Urinary bladder (tissue), 4 donors: ENCODE measurements at places on chromosomes 6 and 20.

- no peak for DNase-seq
Observed at GRCh38 chr6:1553562-1554083, 56.1 kb upstream of the FOXC1 start.

- no peak for DNase-seq
Observed at GRCh38 chr6:120826253-120826652, 508.0 kb downstream of the TBC1D32 start.

DNA sequence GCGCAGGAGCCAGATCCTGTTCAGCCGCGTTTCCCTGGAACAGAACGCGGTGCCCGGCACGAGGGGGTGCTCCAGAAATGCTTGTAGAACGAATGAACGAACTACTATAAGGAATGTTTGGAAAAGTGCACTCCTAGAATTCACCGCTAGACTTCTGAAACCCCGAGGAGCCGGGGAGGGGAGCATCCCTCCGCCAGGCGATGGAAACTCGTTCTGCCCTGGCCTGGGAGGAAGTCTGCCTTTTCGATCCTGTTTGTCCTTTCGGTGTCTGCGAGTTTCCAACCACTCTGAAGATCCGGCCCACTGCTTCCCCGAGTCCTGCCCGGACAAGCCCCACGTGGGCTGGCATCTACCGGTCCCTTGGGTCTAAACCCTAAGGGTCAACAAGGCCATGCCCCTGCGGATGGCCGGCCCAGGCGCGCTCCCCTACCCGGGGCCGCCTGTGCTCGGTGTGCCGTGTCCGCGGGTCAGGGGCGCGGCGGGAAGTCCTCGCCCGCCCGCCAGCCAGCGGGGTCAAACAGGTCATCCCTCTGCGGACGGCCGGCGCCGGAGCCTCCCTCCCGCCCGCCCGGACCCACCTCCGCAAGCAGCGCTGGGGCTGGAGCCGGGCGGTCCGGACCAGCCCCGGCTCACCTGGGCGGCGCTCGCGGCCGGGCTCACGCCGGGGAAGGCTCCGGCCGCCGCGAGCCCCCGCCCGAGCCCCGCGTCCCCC, 526 bp downstream of the SULF2 start:
- no peak for DNase-seq

DNA sequence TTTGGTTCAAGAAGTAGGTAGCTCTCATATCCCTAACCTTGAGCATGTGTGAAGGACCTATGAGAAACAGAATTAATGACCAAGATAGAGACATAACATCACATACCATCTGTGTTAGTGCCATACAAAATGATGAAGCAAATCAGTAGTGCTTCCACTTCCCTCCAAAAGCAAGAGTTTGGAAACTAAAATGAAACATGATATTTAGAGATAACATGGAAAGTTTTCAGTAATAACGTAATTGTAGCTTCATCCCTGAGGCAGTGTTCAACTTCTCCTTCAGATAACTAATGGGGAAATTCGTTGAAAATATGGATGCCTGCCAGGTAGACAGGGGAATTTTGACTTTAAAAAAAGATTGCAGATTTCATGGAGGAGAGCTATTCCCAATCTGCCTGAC, 248.4 kb upstream of the IRAK1BP1 start:
- DNase-seq = no peak

DNA sequence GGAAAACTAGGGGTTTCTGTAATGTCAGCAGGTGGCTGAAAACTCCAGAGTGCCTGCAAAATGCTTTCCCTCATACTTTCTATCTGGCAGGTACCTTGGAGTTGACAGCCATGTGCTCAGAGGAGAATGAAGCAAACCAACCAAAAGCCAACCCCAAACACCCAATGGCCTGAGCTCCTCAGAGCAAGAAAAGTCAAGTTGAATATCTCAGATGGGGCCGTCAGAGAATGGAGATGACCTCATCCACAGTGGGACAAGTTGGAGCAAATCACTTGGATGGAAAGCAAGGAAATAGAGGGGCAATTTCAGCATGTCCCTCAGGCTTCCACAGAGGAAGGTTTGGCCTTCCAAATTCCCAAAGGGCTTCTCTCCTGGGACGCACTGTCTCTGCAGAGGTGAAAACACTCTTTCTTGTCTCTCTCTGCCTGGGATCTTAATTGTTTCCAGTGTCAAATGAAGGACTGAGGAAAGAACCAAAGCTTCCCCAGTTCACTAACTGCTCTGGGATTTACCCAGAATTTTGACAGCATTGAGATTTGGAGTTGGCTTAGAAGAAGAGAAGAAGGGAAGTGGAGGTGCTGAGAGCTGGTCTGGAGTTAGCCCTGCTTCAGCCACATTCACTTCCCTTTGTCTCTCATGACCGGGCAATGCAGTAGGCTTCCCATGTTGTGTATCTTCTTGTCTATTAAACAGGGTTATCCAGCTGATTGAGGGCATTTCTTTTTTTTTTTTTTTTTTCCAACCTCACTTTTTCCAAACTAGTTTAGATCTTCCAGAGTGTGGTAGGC, 42.2 kb downstream of the PRND start:
- no peak for DNase-seq

GRCh38 chr6:90139272-90139817, 157.3 kb downstream of the BACH2 start:
- no peak for DNase-seq

DNA sequence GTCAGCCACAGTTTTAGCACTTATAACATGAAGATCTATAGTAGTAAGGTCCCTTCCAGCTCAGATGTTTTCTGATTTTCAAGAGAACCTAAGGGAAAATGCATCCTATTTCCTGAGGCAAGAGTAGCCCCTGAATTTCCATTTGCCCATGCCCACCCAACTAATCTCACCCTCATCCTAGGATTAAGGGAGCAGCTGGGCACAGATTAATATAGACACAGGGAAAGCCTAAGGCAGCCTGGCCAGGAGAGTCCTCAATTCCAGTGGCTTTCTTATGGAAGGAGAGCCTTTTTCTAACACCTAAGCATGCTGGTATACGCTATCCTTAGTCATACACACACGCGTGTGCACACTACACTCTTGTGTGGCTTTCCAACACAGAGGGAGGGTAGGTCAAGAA, 1.5 kb downstream of the APOBEC2 start:
- no peak for DNase-seq

- DNase-seq = no peak
Observed at GRCh38 chr6:168700880-168701279, 259.9 kb downstream of the SMOC2 start.

GRCh38 chr6:63571361-63572043, 778 bp upstream of the LOC128125822 start:
- DNase-seq = peak; percentile 10

DNA sequence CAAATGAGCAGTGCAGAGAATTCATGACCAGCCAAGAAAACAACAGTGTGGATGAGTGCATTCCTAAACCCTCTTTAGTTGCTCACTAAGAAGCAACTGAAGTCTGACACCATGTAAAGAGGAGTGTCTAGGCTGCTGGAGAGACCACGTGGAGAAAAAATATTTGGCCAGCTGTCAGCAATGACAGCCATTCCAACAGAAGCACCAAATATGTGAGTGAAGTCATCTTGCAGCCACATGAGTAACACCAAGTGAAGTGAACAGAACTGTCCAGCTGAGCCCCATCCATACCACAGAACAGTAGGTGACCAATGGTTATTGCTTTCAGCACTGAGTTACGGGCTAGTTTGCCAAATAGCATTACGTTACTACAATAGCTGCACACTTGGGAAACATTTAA, 89.4 kb downstream of the TBXT start:
- no peak for DNase-seq

GRCh38 chr6:8229915-8230756, 127.8 kb upstream of the EEF1E1 start:
- no peak for DNase-seq

DNA sequence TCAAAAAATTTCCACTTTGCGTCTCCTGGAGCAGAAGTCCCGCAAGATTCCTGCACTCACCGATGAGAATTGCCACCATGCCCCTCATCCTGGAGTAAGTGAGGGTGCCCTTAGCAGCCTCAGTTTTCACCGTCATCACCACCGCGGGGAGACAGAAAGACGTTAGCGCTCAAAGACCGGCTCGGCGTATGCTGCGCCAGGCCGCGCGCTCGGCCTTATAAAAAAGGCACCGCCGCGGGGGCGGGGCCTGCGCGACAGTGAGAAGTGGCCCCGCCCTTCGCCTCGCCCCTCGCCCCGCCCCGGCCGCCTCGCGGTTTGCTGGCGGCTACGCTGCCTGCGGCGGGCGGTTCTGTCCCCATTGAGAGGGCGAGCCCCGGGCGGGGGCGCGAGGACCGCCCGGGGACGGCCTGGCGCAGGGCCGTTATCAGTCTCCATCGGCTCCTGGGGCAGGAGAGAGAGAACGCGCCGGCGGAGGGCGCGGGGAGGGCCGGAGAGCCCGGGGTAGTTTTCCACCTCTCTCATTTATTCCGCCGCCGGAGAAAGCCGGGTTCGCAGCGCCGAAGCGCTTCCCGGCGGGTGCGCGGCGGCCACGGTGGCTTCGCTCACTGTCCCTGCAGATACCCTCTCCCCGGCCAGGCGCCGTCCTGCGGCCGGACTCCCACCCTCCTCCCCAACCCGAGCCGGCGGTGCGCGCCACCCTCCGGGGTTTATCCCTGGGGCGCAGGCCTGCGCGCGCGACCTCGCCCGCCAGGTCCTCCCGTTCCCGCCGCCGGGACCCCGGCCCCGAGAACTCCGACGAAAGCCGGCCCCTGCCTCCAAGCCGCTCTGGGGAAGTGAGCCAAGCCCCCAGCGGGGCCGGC, 122.5 kb upstream of the SLC2A12 start:
- DNase-seq = peak; percentile 61

- no peak for DNase-seq
Observed at GRCh38 chr6:118283766-118284165, 264.3 kb upstream of the PLN start.

GRCh38 chr20:10511509-10512251, 76.6 kb downstream of the SLX4IP start:
- DNase-seq = no peak

DNA sequence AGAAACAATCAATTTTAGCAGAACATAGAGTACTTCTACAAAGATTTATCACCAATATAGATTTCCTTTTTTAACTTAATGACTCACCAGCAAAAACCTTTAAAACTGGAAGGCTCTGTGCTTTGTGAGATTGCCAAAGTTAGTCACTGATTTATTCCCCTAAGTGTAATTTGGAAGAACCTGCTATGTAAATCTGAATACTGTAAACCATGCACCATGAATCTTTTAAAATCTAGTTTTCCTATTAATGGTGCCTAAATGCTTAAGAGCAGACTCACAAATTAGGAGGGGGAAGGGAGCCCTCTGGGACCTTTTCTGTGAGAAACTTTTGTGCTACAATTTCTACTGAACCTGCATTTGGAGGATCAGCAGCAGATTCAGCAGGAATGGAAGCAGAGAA, 57.8 kb upstream of the PNRC1 start:
- DNase-seq = peak; percentile 83

GRCh38 chr6:128307671-128308070, 212.7 kb downstream of the PTPRK start:
- no peak for DNase-seq

- DNase-seq = no peak
Observed at GRCh38 chr6:135173989-135174484, 7.1 kb upstream of the MYB start.

DNA sequence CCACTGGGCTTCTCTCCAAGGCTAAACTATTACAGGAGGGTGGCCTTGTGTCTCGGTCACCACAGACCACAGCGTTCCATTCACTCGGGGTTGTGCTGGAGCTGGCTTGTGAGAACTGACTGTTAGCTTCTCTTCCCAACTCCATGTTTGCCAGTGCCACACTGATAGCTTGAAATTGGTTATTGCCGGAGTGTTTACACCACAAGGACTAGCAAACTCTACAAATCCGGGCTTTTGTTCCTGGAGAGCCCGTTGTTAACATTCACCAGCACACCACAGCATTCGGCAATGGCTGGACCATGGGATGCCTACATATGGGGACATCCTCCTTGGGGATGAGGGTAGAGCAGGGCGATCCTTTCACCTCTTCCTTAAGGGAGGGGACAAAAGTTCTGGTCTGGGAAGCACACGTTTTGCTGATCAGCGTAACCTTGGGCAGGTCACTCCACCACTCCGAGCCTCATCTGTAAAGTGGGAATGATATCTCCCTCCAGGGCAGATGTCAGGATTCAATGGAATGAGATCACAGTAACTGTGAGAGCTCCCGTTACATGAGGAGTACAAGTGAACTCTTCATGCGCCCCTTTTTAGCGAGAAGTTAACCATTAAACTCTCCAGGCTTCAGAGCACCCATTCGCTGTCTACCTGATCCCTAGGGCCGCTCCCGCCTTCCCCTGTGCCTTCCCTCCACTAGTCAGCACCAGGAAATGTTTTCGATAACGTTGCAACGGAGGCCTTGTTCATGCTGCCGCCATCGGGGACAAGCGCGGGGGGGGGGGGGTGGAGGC, 41.7 kb upstream of the TTPAL start:
- no peak for DNase-seq

- no peak for DNase-seq
Observed at GRCh38 chr20:46291401-46291800, 16.9 kb downstream of the CDH22 start.

DNA sequence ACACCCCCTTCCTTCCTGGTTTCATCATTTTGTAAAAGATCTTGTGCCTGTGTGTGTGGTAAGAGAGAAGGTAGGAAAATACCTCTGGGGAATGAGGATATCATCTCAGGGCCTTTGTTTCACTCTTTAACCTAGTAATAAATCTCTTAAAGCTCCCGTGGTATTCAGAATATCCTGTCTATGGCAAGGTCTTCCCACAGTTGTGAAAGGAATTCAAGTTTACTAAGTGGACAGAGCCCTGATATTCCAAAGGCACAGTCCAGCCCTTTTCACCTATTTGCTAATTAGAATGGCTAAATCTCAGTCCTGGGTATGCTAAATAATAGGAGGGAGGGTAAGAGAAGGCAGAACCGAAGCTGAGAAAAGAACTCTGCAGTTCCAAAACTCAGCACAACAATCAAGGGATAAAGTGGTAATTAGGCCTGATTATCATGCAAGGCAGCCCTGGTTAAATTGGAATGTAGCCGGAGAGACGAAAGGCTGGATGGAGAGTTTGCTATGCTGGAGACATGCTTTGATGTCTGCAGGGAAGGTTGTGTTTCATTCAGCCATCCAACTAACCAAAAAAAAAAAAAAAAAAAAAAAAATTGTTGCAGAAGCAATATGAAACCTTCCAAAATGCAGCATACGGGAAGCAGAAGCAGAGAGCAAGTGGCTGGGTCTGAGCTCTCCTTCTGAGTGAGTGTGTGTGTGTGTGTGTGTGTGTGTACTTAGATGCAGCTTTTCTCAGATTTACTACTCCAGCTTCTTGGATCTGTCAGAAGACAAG, 28.5 kb upstream of the PIM1 start:
- DNase-seq = no peak

DNA sequence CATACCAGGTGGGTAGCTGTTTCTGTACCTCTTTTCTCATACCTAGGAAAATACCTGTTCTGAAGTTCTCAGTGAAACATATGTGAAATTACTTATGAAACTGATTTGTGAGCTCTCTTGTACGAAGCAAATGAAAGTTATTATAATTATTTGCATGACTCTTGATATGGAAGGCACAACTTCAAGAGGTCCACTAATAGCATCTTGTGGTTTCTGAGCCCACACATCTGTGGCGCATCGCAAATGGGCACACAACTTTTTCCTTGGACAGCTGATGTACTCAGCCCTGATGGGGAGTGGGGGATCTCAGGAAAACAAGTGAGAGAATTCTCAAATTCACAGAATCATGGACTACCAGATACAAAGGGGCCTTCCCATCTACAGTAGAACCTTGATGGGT, 432.3 kb downstream of the CD83 start:
- no peak for DNase-seq

- peak; percentile 55 for DNase-seq
Observed at GRCh38 chr20:56826705-56827665, 197.9 kb downstream of the TFAP2C start.
